Bone marrow (tissue), 2 donors: ENCODE measurements at places on chromosomes 1 and 21.

DNA sequence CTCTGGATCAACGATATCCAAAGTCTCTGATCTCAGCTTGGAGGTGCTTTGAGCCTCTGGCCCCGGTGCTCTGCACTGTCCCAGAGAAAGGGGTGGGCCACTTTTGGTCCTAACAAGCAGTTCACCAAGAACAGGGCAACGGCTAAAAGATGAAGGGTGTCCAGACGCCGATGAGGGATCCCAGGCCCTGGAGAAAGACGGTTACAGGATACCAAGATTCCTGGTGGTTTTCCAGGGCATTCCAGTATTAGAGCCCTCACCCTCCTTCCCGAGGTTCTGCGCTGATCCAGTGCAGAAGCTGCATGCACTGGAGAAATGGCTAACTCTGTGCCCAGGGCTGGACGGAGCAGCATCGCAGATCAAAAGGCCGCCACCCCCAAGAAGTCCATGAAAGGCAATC lies 149.9 kb upstream of the IRF2BP2 start:
- no peak for DNase-seq

DNA sequence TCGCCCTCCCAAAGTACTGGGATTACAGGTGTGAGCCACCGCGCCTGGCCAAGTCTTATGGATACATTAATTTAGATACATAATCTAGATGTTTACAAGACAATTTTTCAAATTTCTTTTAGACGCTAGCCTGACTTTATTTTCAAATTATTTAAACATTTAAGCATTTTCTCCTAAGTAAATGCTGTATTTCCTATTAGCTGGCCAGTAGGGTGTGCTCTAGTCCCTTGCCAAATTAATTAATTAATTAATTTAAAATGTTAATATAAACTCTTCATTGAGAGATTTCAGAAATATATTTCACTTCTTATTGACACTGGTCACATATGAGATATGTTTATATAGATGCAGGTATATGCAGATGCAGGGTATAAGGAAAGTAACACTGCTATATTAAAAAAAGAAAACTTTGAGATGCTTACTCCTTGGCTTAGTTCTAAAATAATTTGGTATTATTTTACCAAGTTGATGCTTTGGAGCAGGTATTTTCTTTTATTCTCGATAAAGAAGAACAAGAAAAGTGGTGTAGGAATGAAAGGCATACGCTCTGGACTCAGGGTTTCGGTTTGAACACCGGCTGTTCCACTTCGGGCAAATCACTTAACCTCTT lies 5.2 kb upstream of the ERRFI1 start:
- no peak for DNase-seq

- peak; percentile 56 for DNase-seq
These were observed 630 bp downstream of the ACP6 start for GRCh38 chr1:147669469-147670318.

DNA sequence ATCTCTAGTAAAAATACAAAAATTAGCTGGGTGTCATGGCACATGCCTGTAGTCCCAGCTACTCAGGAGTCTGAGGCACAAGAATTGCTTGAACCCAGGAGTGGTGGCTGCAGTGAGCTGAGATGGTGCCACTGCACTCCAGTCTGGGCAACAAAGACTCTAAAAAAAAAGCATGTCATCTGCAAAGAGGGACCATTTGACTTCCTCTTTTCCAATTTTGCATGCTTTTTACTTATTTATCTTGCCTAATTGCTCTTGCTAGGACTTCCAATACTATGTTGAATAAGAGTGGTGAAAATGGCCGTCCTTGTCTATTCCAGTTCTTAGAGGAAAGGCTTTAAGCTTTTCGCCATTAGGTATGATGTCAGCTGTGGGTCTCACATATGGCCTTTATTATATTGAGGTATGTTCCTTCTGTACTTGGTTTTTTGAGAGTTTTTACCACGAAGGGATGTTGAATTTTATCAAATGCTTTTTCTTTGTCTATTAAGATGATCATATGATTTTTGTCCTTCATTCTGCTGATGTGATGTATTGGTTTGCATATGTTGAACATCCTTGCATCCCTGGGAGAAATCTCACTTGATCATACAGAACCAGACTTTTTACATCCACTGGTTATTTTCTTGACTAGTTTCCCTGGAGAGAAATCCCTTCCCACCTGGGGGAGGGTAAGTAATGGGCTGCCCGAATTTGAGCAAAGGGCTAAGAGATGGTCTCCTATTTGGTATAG lies 17.0 kb upstream of the RAP1GAP start:
- DNase-seq, result no peak

- no peak for DNase-seq
These were observed 27.8 kb downstream of the WNT2B start for GRCh38 chr1:112536561-112536960.

- DNase-seq, result no peak
These were observed 31.8 kb upstream of the ANGPTL7 start for GRCh38 chr1:11157394-11157793.

DNA sequence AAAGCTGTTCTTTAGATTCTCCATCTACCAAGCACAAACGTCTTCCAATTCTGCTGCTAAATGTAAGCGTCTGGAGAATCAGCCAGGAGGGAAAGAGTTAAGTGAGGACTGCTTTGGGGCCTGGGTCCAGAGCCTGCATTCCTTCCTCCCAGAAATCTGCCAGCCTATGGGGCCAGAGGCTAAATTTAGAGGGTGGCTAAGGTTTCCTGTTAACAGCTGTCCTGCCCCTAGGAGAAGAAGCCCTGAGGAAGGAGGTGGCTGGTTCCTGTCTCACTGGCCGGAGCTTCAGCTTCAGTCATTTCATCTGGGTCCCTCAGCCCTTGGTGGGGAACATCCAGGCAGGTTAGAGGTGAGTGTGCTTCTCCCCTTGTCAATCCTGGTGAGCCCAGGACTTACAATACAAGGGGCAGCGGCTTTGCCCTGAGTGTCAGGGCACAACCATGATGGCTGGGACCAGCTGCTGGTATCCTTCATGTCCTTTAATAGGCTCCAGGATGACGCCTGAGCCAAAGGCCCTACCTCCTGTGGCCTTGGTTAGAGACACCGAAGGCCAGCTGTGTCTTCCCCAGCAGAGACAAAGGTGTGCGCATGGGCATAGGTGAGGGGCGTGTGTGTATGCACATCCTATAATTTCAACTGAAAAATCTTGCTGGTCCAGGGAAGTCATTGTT lies at the start of gene STYXL2:
TSS of gene STYXL2 (plus strand) at position 230 of the 671 bp plus-strand sequence. CDS start 775 bp downstream, outside the sequence.
- DNase-seq, result peak; percentile 25

DNA sequence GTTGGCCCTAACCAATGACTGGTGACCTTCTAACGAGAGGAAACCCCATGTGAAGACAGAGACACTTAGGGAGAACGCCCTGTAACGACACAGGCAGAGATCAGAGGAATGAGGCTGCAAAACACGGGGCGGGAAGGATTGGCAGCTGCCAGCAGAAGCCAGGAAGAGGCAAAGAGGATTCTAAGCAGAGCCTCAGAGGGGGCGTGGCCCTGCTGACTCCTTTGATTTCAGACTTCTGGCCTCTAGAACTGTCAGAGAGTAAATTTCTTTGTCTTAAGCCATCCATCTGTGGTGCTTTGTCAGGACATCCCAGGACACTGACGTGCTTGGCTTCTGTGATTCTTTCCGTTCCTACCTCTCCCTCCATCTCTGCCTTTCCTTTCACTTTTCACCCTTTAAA lies 79.3 kb downstream of the SH3BGR start:
- no peak for DNase-seq

DNA sequence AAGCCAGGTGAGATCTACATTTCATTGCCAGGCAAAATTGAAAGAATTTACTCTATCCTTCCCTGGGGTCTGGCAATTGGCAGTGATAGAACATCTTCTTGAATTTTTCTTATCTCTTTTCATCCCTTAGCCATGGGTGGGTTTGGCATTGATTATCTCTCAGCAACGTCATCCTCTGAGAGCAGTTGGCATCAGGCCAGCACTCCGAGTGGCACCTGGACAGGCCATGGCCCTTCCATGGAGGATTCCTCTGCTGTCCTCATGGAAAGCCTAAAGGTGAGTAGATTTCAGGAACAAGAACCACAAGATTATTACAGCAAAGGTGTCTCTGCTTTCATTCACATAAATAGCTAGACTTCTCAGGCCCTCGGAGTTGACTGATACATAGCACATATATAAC lies 39.3 kb downstream of the NCF2 start:
- no peak for DNase-seq

GRCh38 chr1:171299342-171299741 lies 14.6 kb upstream of the FMO4 start:
- DNase-seq, result no peak

GRCh38 chr1:109543988-109544735 lies 4.3 kb upstream of the GNAI3 start:
- DNase-seq, result no peak

GRCh38 chr1:185610954-185611353 lies 123.2 kb upstream of the HMCN1 start:
- no peak for DNase-seq

GRCh38 chr21:34642211-34643075 lies 26.4 kb upstream of the CLIC6 start:
- DNase-seq, result no peak

DNA sequence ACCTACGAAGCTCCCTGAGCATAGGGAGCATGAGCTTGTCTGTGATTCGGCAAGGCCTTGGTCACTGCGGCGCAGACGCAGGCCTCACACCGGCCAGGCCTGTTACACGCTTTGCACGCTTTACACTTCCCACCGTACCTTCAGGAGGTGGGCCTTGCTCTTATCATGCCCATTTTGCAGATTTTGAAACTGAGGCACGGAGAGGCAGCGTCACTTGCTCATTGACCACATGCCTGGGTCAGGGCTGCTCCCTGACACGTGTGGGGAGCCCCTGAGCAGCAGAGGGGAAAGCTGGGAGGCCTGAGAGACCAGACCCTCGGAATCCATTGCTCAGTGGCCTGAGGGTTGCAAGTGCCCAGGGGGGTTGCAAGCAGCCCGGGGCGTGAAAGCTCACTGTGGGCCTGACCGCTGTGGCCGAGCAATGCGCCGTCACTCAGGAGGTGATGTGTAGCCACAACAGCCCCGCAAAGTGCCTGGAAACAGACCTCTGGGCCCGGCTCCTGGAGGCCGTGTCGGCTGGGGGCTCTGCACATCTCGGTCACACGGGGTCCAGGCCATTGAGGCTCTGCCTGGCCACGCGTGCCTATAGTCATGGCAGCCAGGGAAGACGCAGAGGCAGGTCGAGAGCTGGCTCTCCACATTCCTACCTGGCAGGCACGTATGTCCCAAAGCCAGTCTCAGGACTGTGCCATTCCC lies 6.9 kb downstream of the ARHGEF16 start:
- DNase-seq, result no peak

DNA sequence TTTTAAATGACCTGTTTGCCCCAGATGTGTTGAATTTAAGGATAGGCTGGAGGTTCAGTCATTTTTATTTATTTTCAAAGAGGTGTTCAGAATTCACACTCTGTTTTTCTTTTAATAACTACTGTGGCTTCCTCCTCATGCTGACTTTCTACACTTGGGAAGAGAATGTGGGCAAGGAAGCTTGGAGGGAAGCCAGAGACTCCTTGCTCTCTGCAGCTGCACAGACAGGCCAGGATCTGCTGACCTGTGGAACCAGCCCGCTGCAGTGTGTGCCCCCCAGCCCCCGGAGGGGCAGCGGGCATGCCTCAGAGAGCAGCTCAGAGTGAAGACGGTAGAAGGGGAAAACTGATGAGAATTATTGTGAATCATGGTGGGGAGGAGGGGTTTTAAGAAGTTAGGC lies 16.9 kb downstream of the MGST3 start:
- no peak for DNase-seq

- DNase-seq, result no peak
These were observed 4.8 kb downstream of the TCHH start for GRCh38 chr1:152110365-152110859.

DNA sequence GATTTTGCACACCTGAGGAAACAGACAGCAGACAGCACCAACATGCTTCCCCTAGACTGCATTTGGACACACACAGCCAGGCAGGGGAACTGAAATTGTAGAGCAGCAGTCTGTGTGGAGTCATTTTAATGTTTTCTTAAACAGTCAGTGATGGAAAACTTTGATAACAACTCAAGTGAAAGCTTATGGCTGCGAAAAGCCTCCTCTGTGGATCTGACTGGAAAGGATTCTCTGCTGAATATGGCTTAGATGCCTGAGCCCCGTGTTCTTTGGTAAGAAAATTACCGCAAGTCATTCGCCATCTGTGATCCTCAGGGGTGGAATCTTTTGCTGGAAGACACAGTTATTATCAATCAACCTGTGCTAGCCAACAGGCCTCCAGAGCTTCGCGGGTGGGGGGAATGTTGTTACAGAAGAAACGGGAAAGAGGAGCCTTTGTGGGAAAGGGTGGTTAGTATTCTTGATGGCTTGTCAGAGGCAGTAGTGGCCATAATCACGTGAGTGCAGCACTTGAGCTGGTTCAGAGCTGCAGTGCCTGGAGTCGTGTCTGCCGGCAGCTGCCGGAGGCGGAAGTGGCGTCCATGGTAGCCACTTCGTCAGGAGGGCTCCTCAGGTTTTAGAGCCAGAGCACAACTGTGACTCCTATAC lies 204.7 kb downstream of the ST6GALNAC3 start:
- DNase-seq, result no peak

DNA sequence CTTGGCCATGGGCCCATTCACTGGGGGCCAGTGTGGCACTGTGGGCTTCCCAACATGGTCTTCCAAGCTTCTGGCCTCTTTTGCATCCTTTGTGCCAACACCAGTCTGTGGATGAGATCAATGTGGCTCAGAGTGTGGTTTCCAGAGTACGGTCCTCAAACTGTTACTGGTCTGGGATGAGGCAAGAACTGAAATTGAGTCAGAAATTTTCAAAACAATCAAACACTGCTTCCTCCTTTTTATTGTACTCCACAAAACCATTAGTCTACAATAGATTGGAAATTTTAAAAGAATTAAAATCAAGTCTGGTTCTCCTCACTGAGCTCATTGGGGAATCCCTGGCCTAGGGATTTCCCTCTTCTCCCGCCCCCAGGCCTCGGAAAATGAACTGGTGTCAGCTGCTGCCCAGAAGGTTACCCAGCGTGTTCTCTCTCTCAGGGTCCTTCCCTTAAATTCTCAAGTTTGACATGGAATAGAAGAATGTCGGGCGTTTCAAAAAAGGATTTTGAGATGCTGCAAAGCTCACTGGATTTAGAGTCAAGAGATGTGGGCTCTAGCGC lies 222.0 kb downstream of the SDCCAG8 start:
- no peak for DNase-seq

DNA sequence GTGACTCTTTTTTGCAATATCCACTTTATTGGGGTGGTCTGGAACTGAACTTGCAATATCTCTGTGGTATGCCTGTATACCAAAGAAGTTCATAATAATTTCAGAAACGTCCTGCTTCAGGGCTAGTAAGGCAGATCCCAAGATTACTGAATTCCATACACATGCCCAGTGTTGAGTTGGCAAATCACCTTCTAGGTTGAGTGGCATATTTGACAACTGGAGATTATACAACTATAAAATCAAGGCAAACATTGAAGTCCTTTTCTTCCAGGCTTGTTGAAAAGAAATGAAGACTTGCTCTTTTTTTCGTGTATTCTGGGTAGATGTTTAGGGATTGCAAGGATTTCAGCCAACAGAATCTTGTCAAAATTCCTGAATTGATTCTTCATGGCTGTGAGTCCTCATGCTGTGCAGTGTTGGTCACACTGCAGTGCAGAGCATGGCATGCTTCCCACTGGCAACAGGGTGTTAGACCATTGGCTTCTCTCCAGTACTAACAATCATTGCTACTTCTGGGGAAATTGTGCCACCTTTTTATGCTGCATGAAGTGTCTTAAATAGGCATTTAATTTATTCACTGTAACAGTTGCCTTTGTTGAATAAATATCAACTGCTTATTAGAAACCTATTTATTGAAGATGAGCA lies 367.1 kb upstream of the ADGRL4 start:
- DNase-seq, result no peak
